ENCODE measurements at places on chromosomes 2 and 18. TPM values are rescaled to one million over a fixed set of nuclear protein-coding genes. Genes with fewer than 3 reads are reported as not detected.

GRCh38 chr2:40953341-40953740, 501.5 kb upstream of the SLC8A1 start:
- no peak for DNase-seq
- no peak overlapping the region for H3K27ac ChIP-seq
- no peaks in the 10 kb centered on the region for H3K4me1 ChIP-seq
- H3K36me3 ChIP-seq: no peaks in the 10 kb centered on the region
- H3K4me3 ChIP-seq: no peak overlapping the region

- H3K4me1 ChIP-seq: no peaks in the 10 kb centered on the region
- H3K36me3 ChIP-seq: no peaks in the 10 kb centered on the region
- no peak for DNase-seq
- no peaks in the 10 kb centered on the region for H3K27me3 ChIP-seq
- no peak overlapping the region for H3K4me3 ChIP-seq
- H3K27ac ChIP-seq: no peak overlapping the region
Observed at GRCh38 chr18:26206488-26206887, 19.8 kb upstream of the TAF4B start.

Gene STON1
- 15.7 TPM for total RNA-seq

Gene NEU2
- 0.33 TPM for total RNA-seq

Gene APOB
- total RNA-seq: 70.3 TPM

All from type B pancreatic cell (in vitro differentiated cells).